ENCODE measurements at places on chromosomes 13 and 19.

- peak; percentile 19 for DNase-seq
Observed at GRCh38 chr13:110593430-110594130, 21.8 kb upstream of the NAXD start.

DNA sequence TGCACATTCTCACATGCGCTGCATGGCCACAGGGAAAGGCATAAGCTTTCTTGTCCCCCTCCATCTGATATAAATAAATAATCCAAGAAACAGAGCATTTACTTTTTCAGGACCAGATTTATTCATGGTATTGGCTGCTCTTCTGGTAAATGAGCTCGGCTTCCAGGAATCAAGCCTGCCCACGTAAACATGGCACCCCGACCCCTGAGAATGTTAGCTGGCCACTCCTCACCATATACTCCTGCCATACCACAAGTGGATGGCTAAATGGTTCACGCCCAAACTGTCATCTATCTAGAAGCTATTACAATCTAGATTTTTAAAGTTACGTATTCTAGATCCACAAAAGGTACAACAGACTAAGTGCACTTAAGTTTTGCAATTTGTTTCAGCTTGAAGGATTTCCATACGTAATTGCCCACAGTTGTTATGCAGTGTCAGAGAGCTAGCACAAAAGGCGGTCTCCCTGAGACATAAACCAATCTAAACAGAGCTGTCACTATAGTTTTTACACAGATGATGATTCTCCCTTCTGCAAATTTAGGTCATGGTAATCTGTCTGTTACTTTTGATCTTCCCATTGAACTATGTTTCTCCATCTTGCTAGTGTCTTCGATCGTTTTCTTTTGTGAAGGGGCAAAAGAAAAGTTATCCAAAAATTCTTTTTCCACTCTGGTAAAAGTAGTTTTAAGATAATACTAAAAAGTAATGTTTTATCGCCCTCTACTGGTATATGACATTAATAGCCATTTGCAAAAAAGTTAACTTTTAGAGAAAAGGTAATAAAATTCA lies 16.2 kb upstream of the FOXO1 start:
- DNase-seq: no peak

DNA sequence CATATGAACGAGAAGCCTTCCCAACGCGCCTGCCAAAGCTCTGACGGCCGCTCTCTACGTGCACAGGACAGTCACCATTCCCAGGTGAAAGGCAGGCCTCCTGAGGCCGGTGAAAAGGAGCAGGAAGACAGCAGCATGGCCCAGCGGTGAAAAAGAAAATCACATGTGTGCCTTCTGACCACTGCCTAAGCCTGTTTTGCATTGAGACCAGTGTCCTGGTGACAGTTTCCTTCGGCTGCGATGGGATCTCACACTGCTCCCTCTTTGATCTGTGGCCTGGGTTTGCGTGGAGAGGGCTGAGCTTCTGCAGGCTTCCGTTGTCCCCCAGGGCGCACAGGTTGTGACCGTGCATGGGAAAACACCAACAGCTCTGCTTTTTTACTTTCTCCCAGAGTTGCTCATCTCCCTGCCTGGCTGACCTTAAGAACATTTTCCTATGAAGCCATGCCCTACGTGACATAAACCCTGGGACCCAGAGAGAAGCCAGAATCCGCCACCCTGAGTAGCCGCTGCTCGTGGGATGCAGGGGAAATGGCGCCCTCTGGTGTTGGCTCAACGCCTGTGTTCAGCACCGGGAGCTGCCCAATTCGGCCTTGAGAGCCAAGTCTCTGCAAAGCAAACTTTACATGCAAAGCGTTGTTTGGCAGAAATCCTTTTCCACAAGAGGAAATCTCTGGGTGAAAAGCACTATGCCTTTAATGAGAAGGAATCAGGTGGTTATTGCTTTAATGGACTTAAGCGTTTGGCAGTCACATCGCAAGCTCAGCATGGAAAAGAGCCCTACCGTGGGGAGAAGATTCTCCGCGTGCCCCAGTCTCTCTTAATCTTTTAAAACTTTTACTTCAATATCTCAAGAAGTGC lies 112.2 kb upstream of the GPR12 start:
- no peak for DNase-seq

DNA sequence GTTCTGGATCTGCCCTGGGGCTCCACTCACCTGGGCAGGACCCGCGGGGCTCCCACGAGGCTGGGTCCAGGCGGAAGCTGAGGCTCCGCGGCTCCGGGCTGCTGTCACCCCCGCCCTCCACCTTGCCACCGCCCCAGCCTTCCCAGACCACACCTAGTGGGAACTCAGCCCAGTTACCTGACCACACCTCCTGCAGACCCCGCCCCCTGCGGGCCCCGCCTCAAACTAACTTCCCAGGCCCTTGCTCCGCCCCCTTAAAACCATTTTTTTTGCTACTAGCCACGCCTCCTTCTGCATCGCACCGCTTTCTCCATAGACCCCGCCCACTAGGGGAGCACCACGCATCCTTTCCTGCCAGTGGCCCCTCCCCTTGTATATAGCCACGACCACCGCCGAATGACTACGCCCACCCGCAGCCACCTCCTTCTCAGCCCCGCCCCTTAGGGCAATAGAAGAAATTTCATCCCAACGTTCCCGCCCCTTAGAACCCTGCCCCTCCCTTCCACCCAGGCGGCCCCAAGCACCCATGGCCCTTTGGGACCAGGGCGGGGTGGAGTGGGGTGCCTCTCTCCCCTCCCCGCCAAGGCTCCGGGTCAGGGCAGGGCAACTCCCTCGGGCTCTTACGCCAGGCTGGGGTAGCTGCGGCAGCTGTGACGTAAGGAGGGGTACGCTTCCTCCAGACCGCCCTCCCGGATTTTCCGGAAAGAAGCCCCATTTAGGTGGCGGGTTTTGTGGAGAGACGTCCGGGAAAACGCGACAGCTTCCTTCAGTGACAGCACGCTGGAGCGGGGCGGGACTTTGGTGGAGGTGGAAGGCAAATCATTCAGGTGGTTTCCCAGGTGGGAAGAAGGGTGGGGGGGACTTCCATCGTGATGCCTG lies at the start of gene SH2D3A:
SH2D3A (minus strand) TSS at position 79 of the 879 bp plus-strand sequence. CDS start 3,687 bp downstream, outside the sequence.
- DNase-seq: no peak

DNA sequence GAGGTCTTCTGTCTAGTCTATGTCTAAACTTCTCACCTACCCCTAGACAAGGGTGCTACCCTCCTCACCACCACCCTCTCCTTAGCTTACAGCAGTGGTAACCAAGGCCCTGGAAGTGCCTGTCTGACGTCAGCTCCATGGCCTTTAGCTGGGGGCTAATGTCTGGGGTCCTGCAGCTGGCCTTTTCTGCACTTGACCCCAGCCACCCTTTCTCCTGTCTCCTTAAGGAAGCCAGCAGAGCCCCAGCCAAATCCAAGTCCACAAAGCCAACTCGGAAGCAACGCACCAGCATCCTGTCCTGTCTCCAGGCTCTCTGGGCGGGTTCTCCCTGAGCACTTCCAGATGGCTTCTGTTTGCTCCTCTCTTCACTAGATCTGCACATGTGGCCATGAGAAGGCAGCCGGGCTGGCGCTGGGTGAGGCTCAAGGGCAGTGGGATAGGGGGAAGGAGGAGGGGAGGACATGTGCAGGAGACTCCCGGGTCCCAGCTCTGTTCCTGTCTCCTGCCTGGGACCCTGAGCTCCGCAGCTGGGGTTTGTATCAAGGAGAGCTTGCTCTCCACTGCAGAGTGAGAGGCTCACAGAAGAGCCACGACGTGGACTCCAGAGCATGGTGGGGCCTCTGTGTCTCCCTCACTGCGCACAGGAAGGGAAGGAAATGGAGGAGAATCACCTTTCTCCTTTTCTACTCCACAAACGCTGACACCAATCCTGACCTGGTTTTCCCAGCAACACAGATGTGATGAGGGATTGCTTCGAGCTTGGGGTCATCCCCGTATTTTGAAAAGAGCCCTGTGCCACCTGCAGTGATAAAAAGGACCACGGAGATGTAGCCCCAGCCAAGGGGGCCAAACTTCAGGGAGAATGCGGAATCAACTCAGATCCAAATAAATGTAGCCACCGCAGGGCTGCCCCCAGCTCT lies 204.2 kb downstream of the USP12 start:
- DNase-seq: no peak

GRCh38 chr13:46340631-46341111 lies 46.4 kb downstream of the RUBCNL start:
- DNase-seq: no peak

- no peak for DNase-seq
Observed at GRCh38 chr13:31224174-31224669, 24.4 kb downstream of the B3GLCT start.
